ENCODE measurements at places on chromosomes 13 and 19.
A peak's percentile ranks its signal among the peaks of the same experiment; 100 is the strongest.

DNA sequence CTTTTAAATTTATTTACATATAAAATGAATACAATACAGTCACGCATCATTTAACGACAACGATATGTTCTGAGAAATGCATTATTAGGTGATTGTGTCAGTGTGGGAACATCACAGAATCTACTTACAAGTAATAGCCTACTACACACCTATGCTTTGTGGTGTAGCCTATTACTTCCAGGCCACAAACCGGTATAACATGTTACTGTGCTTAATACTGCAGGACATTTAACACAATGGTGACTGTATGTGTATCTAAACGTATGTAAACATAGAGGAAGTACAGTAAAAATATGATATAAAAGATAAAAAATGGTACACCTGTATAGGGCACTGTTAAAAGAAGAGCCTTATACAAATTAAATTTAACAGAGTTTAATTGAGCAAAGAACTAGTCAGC lies 62.4 kb upstream of the KLHL1 start:
- no peak for DNase-seq

DNA sequence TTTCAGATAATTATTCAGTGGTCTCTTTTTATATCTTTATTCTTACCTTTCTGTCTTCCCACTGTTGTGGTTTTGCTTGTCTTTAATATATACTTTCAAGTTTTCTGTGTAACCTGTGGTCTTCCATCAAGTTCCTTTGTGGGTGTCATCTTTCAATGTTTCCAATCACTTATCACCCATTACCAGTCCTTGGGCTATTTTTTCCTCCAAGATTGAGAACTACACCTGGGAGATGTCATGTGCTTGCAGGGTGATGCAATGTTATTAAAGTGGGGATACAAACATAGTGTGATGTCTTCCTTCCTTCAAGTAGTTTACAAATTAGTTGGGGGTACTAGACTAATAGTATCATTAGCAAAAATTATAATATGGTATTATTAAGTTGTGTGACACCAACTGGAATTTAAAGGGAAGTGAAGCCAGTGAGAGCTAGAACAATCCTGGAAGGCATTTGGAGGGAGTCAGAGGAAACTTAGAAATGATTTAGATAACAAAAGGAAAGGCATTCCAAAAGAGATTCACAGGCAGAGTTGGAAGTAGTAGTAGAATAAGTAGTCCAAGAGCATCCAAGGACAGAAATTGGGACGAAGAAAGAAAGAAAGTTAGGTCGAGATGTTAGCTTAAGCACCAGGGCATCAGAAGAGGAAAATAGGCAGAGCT lies 3.4 kb downstream of the FNDC3A start:
- DNase-seq: no peak

DNA sequence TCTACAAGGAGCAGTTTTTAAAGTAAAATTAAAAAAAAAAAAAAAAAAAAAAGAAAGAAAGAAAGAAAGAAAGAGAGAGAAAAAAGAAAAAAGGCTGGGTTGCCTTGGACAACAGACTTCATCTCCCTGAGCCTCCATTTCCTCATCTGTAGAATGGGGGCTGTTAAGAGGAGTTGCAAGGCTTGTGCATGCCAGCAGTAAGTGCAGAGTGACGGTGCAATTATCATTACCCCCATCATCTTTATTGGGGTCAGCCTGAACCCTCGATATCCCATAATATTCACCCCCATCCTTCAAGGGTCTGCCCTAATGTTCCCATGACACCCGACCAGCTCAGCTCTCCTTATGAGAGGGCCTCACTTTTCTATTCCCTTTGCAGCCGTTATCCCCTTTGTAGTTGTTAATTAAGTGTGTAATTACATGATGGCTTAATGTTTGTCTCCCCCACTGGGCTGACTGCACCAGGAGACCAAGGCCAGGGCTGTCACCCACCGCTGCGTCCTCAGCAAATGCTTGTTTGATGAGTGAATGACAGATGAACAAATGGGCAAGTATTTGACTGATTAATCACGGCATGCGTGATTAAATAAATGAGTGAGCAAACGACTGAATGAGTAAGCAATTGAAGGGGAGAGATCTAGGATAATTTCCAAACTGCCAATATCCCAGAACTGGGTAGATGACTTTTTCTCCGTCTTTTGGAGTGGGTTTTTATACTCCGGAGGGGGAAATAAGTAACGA lies 10.1 kb downstream of the FOSB start:
- DNase-seq: peak; percentile 53

DNA sequence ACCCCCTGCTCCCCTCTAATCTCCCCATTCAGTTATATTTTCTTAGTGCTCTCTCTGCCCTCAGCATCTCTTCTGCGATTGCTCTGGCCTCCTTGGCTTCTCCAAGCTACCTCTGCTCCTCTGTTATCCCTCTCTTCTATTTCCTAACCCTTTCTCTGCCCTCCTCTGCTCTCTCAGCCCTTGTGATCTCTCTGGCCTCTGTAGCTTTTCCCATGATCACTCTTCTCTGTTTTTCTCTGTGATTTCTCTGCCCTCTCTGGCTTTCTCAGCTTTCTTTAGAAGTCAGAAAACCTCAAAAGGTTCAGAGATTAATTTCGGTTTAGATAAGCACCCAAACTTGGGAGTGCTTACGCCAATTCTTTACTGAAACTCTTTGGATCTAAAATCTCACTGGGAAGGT lies 795.0 kb downstream of the DIAPH3 start:
- no peak for DNase-seq

DNA sequence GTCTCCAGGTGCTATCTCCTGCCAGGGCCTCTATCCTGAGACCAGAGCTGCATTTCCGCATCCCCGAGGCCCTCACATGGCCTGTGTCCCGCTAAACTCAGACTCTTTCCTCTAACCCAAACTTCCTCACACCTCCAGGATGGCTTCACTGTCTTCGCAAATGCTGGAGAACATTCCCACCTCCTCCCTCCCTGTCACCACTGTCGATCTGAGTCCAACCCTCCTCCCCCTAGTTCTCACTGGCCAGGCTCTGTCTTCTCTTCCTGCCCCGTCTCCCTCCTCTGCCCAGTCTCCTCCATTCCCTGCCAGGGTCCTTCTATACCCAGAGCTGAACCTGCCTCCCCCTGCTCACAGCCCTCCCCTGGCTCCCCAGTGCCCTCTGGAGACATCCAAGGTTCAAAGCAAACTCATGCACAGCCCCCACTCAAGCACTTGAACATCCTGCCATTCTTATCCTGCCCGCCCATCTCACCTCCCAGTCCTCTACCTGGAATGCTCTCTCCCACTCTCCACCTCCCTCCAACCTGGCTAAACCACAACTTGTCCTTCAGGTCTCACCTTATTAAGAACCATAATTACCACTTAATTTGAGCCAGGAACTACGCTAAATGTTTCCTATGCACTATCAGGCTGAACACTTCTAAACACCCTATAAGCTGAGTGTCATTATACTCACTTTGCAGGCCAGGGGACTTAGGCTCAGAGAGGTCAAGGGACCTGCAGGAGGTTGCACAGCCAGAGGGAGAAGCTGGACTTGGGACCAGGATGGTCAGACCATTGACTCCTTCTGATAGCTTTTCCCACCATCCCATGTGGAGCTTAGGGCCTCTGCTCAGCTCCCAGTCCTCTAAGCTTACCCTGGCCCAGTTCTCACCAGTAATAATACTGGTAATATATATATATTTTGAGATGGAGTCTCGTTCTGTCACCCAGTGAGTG lies 961 bp upstream of the VSIG10L start:
- no peak for DNase-seq

DNA sequence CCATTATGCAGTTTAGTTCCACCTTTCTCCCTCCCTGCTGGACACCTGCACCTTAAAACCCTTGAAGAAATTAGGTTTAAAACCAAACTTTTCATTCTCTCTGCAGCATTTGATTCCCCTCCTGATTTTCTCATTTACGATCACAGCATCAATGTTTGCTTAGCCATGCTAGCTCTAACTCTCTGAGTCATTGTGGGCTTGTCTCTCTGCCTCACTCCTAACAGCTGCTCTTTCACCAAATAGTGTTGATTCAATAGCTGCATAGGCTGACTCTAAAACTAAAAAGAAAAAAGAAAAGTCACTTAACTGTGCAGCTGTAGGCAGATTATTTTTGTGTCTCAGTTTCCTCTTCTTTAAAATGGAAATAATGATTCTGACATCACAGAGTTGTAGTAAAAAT lies 1124.9 kb downstream of the DIAPH3 start:
- DNase-seq: no peak

GRCh38 chr13:29535663-29536655 lies 59.5 kb downstream of the SLC7A1 start:
- no peak for DNase-seq

GRCh38 chr13:79935121-79935520 lies 405.8 kb downstream of the SPRY2 start:
- no peak for DNase-seq

GRCh38 chr19:44998025-44998424 lies 3.2 kb upstream of the RELB start:
- no peak for DNase-seq

- no peak for DNase-seq
Observed at GRCh38 chr19:39768786-39769185, 9.9 kb upstream of the LEUTX start.

DNA sequence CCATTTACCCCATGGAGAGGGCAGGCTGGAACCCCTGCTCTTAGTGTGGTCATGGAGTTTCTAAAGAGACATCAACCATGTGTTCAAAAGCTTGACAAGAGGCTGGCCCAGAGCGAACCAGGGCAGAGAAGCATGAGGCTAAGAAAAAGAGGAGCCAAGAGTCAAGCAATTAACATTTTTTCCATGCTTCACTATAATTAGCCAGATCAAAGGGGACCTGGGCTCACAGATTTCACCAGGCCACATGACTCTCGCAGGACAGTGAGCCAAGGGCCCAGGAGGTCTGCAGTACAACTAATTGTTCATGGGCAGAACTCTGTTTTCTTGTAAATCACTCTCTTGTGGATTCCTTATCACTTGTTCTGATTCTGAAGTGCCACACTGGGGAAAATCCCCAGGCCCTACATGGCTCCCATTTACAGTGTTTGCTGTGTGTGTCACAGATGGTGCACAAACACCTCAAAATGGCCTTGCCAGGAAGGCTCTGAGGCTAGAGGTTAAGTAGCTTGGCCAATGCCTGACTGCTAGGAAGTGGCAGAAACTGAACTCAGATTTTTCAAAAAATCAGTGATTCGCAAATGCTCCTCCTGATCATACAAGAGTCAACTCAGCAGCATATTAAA lies 101.2 kb downstream of the LHFPL6 start:
- no peak for DNase-seq

GRCh38 chr19:35860818-35861639 lies 4.3 kb downstream of the KIRREL2 start:
- no peak for DNase-seq

GRCh38 chr13:37747071-37747612 lies 122.4 kb downstream of the TRPC4 start:
- DNase-seq: no peak

DNA sequence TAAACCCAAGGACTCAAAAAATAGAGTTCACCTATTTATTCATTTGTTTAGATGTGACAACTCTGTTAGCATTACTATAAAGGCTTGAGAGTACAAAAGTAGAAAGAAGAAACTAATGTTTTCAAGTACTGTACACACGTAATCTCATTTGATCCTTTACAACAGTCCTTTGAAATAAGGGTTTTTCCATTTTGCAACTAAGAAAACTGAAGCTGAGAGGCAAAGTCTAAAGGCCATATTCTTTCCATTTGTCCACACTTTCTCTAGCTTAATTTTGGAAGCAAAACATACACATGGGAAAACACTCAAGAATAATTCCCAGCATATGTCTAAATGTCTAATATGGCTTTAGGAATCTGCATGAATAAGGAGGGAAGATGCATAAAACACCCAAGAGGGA lies 34.1 kb downstream of the ZAR1L start:
- no peak for DNase-seq

DNA sequence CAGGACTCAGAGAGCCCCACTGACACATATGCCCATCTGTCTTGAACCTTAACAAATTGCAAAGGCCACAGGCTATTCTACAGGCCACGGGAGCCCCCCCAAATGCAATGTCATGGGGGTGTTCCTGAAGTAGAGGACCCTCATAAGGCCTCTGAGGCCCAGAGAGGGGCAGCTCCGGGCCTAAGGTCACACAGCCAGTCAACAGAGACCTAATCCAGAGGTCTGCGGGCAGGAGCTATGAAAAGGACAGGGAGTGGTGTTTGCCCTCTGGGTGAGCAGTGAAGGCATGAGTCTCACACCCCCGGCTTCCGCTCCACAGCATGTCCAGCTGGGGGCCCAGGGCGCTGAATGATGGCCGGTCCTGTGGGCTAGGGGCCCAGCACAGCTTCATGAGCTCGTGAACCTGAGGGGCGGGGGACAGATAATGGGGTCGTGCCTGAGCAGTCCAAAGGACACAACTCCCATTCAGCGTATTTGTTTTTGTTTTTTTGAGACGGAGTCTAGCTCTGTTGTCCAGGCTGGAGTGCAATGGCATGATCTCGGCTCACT lies 5.3 kb upstream of the INSL3 start:
- no peak for DNase-seq

DNA sequence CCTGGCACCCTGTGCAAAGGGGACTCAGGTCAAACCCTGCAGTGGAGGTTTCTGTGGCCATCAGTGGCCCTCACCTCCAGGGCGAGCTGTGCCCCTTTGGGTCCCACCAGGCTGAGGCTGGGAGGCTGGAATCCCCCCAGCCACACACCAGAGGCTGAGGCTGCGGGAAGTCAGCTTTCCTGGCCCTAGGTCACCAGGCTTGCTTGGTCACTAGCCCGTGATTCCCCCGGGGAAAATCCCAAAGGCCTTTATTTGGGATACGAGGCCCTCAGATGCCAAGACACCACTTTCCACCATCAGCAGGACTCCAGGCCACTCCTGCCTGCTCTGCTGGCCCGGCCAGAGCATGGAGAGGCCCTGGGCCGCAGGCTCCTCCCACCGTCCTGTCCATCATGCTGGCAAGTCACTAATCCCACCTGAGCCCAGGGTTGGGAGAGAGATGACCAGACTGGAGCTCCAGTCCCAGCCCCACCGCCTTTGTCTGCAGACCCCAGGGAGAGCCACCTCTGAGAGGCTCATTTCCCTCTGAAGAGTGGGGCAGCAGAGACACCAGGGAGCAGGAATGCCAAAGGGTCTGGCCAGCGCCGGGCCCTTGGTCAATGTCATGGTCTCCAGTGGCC lies 4.7 kb downstream of the NKPD1 start:
- DNase-seq: no peak

GRCh38 chr19:1135454-1135853 lies 31.7 kb downstream of the GPX4 start:
- no peak for DNase-seq

DNA sequence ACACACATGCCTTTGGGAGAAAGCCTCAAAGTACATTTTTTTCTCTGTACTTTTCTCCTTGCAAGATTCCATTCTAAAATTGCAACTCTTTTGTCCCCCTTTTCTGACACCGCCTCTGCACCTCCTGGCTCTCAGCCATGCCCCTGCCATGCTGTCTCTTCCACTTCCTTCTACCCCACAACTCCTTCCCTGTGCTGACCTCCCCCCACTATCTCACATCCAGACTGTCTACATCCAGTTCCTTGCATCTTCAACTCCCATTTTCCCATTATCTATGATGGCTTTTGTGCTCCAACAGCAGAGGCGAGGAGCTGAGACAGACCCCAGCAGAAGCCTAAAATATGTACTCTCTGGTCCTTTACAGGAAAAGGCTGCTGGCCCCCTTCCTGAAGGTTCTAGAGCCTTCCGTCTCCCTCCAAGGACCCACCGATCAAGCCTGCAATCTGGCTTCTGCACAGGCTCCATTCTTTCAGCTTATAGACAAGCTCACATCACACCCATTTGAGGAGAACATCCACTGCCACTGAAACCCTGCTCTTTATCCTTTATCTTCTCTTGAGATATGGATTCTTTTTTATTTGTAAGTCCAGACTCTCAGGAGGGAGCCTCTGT lies 50.2 kb downstream of the RFX2 start:
- no peak for DNase-seq

- DNase-seq: no peak
Observed at GRCh38 chr19:48196933-48197665, 26.6 kb downstream of the ZSWIM9 start.

Data from stimulated activated CD4-positive, alpha-beta T cell treated with anti-CD3 and anti-CD28 coated beads, Interleukin-4, amount 100 ng/mL, for 24 hours (primary cell).